ENCODE measurements at places on chromosomes 1 and 21.

- no peak for DNase-seq
Measured at GRCh38 chr1:49364676-49365075, 588.0 kb upstream of the BEND5 start.

- no peak for DNase-seq
Measured at GRCh38 chr21:15301736-15302135, 236.9 kb upstream of the NRIP1 start.

DNA sequence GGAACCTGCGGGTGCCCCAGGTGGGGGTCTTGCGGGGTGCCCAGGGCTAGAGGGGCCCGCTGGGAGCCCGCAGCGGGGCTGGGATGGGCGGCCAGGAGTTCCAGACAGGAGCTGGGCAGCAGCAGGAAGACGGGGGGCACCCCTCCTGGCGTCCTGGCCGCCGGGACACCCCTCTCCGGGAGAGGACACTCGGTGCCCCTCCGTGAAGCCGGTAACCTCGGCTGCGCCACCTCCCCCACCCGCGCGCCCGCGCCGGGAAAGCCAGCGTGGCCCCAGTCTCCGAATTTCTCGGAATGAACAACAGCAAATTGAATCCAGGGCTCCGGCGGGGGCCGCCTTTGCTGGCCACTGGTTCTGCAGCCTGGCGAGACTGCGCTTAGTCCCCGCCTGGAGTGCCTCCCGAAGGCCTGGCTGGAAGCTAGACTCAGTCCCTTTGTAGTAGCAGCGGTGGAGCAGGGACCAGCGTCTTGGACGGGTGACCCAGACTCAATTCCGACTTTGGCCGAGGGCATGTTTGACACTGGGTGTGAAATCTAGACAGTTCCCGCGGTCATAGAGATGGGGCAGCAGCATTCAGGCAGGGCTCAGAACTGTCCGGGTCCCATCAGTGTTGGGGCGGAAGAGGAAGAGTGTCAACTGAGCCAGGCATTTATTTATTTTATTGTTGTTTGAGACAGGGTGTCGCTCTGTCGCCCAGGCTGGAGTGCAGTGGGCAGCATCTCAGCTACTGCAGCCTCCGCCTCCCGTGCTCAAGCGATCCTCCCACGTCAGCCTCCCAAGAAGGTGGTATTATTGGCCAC is 773 bp downstream of the IFNGR2 start:
- DNase-seq, result peak; percentile 19

GRCh38 chr1:245684166-245684565 is 529.4 kb downstream of the KIF26B start:
- no peak for DNase-seq

DNA sequence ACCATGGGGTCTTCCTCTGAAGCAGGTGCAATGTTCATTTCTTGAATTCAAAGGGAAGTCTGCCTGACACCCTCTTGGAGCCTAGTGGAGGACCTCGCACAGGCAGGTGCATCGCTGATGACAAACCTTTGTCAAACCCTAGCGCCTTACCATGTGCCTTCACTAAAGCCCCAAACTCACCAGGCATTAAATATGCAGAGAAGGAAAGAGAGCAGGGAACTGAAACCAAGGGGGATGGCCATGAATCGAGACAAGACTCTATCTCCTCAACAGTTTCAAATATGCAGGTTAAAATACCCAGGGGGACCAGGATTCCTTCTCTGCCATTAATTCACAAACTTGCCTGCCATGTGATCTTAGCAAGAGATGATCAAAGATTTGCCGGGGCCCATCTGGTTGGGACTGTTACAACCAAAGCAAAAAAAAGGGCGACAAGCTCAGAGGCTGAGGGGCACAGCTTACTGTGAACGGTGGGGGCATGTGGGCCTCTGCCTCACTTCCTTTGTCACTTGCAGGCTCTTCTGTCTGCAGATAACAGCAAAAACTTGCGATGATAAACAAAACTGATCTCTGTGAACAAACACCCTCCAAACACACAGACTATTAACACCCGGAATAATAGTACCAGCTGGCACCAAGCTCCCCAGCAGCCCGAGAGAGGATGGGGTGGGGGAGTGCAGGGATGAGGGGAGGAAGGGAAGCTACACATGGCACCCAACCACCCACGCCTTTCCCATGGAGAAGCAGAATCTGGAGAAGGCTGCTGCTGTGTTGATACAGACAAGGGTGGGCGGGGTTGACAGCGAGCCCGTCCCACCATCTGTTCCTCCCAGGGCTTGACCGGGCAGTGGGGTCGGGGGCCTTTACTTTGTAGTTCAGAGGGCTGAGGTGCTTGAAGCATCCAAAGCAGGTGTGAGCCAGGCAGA is 33.9 kb downstream of the TMEM63A start:
- DNase-seq, result no peak

GRCh38 chr1:29282924-29283803 is 46.8 kb downstream of the PTPRU start:
- peak; percentile 33 for DNase-seq

DNA sequence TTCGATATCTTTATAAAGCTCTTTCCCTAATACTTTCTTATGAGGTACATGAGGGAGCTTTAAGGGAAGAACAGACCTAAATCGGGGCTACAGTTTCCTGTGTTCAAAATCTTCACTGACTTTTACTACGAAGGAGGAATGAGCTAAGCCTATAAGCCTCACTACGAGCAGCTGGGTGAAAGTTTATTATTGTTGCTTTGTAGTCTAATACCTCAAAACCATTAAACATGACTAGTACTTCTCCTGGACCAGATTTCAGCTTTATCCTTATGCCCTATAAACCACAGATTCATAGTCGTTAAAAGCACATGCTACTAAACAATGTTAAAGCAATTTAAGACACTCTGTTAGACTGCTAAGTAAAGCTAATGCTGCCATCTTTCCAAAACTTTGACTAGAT is 30.2 kb downstream of the NDC1 start:
- no peak for DNase-seq

- peak; percentile 83 for DNase-seq
Measured at GRCh38 chr1:155277902-155278688, 832 bp downstream of the HCN3 start.

DNA sequence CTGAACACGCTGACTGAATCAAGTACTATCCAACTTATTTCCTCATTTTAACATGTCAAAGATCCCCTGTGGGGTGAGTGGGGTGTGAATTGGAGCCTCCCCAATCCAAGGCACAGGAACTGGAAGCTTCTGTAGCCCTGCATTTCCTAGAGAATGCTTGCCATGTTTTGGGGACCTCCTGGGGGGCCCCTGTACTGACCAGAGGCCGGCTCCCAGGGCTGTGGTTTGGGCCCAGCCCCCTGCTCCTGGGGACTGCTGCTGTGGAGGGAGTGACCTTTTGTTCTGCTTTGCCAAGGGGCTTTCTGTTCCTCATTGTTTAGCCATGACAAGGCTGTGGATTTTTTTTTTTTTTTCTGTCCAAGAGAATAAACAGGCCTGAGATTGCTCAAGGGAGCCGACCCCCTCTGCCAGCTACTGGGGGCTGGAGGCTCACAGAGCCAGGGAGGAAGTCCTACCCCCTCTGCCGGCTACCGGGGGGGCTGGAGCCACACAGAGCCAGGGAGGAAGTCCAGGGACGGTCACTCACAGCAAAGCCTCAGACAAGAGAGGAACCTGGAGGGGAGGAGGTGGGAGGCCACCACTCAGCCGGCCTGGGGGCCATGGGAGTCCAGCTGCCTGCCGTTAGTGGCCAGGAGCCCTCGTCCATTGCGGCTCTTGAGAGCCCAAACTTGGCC is 17.4 kb downstream of the TNFRSF1B start:
- no peak for DNase-seq

GRCh38 chr1:229508823-229509337 is 739 bp upstream of the NUP133 start:
- no peak for DNase-seq

DNA sequence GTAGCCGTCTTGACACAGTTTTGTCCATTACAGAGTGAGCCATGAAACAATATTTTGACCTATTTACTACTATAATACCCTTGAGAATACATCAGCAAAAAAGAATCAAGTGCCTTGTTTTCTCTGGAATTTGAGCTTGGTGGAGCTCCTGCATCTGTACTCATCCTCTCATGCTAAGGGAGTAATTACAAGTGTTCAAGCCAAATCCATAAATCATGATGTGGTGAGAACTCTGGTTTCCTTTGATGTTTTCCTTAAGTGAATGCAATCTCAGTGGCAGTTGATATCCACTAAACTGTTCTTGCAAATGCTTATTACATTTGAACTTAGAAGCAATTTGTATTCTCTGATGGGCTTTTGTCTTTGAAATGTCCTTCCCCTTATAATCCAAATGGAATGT is 824.6 kb upstream of the TMPRSS15 start:
- no peak for DNase-seq

DNA sequence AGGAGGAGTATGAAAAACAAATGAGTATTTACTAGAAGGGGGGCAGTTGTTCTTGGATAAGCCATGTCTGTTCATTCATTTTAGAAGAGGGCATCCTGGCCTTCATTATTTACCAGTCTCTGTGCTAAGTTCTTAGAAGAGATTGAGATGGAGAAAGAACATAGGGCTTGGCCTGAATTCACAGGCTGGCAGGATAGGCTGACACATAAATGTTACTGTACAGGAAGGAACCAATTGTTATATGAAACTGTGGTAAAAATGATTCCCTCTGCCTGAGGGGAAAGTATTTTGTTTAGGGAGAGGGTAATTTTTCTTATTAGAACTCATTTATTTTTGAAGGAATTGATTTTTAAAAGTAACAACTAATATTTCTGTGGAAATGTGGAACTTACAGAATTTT is 99.5 kb downstream of the MAN1A2 start:
- no peak for DNase-seq

- no peak for DNase-seq
Measured at GRCh38 chr21:15841856-15842564, 112.2 kb downstream of the USP25 start.

DNA sequence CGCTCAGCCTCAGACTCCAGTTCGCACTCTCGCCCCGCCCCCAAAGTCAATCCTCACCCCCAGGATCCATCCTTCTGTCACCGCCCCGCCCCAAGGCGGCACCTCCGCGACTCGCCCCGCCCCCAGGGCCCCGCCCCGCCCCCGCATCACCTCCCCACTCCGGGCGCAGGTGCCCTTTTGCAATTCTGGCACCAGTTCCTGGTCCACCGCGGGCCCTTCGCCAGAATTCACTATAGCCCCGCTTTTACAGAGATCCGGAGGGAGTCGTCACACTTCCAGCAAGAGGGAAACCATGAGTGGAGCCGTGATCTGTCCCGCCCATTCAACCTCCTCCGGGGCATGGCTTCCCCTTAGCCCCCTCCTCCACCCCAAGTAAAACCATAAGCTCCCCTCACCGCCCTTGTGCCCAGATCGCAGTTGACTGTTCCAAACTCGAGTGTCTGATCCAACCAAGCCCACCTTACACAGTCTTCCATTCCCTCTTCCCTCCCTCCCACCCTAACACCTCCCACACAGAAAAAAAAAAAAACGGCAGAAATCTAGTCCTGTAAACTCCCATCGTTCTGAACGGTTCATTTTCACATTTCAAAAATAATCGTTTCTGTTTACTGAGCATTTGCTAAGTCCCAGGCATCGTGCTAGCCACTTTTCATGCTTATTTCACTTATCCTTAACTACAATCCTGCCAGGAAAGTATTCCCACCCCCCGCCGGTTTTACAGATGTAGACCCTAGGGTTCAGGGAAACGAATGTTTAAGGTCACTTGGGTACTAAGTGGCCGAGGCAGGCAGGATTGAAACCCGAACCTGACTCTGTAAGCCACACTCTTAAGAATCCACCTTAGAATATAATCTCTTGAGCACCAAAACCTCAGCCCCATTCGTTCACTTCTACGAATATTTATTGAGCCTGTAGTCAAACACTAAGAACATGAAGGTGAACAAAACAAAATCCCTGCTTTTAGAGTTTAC is 1.3 kb upstream of the DNAJC16 start:
- DNase-seq, result no peak

GRCh38 chr21:14751602-14752344 is 205.7 kb upstream of the SAMSN1 start:
- DNase-seq, result no peak

GRCh38 chr1:205068001-205068400 is 16.3 kb downstream of the TMEM81 start:
- DNase-seq, result no peak

All from stimulated activated CD4-positive, alpha-beta T cell treated with anti-CD3 and anti-CD28 coated beads, Interleukin-1b, Interleukin-23, amount 100 ng/mL, for 48 hours (primary cell).